Glutamatergic neuron (in vitro differentiated cells): ENCODE measurements at places on chromosomes 16 and 17. TPM values are rescaled to one million over a fixed set of nuclear protein-coding genes. Genes with fewer than 3 reads are reported as not detected.

- no peaks in the 10 kb centered on the region for H3K4me1 ChIP-seq
- peaks cover 5% of the 10 kb centered on the region for H3K27me3 ChIP-seq
- H3K27ac ChIP-seq = no peak overlapping the region
- H3K4me3 ChIP-seq = no peak overlapping the region
- no peak for DNase-seq
- H3K36me3 ChIP-seq = peaks cover 4% of the 10 kb centered on the region
These were observed 27.3 kb downstream of the CD300LG start for GRCh38 chr17:43874293-43874692.

DNA sequence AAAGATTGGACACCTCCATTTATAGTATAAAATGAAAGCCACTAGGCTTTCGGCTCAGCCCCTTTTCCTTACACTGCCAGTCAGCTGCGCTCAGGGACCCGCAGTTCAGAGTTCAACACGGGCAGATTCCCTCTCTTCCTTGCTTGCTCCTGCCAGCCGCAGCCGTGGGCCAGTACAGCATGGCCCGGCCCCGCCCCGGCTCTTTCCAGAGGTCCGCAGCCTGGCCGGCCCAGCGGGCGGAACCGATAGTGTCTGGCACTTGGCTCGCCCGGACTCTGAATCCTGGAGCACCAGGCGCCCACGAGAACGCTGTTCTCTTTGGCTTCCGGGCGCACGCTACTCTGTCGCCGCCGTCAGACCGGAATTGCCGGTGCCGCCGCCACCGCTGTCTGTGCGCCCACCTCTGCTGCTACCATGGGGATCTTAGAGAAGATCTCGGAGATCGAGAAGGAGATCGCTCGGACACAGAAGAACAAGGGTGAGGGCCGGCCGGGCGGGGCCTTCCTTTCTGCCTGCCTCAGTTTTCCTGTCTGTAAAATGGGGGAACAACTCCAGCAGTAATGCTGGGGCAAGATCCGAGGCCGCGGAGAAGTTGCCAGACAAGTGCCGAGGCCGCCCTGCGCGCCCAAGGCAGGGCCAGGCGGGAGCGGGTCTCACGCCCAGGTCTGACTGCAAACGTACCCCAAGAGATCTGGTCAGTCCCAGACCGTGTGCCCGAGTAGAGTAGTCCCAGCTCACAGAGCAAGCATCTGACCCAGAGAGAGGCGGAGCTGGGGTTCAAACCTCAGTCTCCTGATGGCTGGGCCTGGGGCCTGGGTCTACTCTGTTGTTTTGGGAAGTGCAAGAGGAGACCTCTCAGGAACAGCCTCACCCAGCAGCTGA, at the start of gene DRG2:
DRG2 (plus strand) TSS at position 339 of the 882 bp plus-strand sequence; CDS start at position 415, 76 bp downstream.
- peak within 1 kb of the TSS; percentile 98 for H3K4me3 ChIP-seq
- peaks cover 4% of the 10 kb centered on the region for H3K27me3 ChIP-seq
- peaks cover 6% of the 10 kb centered on the region for H3K4me1 ChIP-seq
- peak; percentile 96 for DNase-seq
- H3K27ac ChIP-seq = peak within 1 kb of the TSS; percentile 67
- H3K36me3 ChIP-seq = no peaks in the 10 kb centered on the region

GRCh38 chr16:1152651-1153259, at the start of gene CACNA1H:
Gene CACNA1H, plus strand, starts transcription at chr16:1153106. Its CDS starts 632 bp downstream, at chr16:1153738.
- peak within 1 kb of the TSS; percentile 64 for H3K27ac ChIP-seq
- H3K4me1 ChIP-seq = peaks cover 10% of the 10 kb centered on the region
- peak within 1 kb of the TSS; percentile 68 for H3K4me3 ChIP-seq
- H3K36me3 ChIP-seq = no peaks in the 10 kb centered on the region

DNA sequence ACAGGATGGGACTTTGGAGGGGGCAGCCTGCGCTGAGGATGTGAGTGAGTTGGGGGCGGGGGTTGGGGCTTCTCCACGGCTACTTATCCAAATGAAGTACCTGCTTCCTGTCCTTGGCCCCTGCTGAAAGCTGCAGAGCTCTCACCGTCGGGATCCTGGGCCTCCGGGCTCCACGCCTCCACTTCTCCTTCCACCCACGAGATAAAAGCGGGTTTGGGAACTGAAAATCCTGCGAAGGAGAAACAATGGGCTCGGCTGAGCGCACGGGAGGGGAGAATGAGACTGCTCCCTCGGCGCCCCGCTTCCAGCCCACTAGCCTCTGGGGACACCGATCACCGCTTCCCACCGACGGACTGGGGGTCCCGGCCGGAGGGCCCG, 486 bp downstream of the ZNF785 start:
- no peaks in the 10 kb centered on the region for H3K36me3 ChIP-seq
- peak overlapping the region; percentile 88 for H3K27ac ChIP-seq
- peak overlapping the region; percentile 91 for H3K4me3 ChIP-seq
- peaks cover 3% of the 10 kb centered on the region for H3K4me1 ChIP-seq
- H3K27me3 ChIP-seq = peaks cover 6% of the 10 kb centered on the region

DNA sequence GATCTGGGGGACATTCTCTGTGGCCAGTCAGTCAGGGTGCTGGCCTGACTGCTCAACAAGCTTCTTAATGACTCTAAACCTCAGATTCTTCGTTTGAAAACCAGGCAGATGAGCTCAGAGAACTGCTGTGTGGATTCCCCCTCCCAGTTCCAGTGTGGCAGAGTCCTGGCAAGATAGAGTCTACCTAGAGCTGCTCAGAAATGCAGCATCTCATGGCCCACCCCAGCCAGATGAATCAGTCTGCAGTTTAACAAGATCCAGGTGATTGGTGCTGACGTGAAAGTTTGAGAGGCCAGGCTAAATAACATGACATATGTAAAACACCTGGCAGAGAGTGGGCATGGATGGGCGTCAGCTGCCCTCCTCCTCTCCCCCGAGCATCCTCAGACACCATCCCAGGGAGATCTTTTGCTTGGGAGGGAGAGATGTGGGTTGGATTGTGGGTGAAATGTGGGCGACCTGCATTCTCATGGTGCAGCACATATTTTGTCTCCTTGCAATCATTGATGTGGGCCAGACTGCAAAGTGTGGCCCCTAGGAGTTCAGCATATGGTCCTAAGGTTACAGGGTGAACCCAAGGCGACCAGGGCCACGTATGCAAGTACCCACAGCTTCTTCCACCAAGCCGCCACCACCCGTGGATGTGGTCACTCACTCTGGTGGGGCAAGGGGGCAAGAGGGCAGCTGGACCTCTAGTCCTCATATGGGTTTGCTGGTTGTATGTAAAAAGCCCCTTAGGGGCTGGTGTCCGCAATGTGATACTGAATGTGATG, 19.5 kb downstream of the SOCS3 start:
- peak overlapping the region; percentile 26 for H3K4me3 ChIP-seq
- DNase-seq = no peak
- peaks cover 3% of the 10 kb centered on the region for H3K4me1 ChIP-seq
- H3K27ac ChIP-seq = no peak overlapping the region
- peaks cover 2% of the 10 kb centered on the region for H3K27me3 ChIP-seq

- H3K27me3 ChIP-seq = peaks cover 8% of the 10 kb centered on the region
- no peak overlapping the region for H3K27ac ChIP-seq
- H3K4me1 ChIP-seq = peaks cover 5% of the 10 kb centered on the region
- DNase-seq = no peak
- no peak overlapping the region for H3K4me3 ChIP-seq
These were observed 280.6 kb upstream of the SALL1 start for GRCh38 chr16:51431517-51432241.

GRCh38 chr17:49638818-49639217, 39.1 kb downstream of the SPOP start:
- H3K36me3 ChIP-seq = no peaks in the 10 kb centered on the region
- no peak for DNase-seq
- H3K27me3 ChIP-seq = no peaks in the 10 kb centered on the region
- no peak overlapping the region for H3K27ac ChIP-seq
- peaks cover 4% of the 10 kb centered on the region for H3K4me1 ChIP-seq

GRCh38 chr17:61806081-61806828, 57.1 kb downstream of the BRIP1 start:
- no peak overlapping the region for H3K27ac ChIP-seq
- H3K4me1 ChIP-seq = no peaks in the 10 kb centered on the region
- no peak overlapping the region for H3K4me3 ChIP-seq
- no peaks in the 10 kb centered on the region for H3K36me3 ChIP-seq
- DNase-seq = no peak
- H3K27me3 ChIP-seq = no peaks in the 10 kb centered on the region

DNA sequence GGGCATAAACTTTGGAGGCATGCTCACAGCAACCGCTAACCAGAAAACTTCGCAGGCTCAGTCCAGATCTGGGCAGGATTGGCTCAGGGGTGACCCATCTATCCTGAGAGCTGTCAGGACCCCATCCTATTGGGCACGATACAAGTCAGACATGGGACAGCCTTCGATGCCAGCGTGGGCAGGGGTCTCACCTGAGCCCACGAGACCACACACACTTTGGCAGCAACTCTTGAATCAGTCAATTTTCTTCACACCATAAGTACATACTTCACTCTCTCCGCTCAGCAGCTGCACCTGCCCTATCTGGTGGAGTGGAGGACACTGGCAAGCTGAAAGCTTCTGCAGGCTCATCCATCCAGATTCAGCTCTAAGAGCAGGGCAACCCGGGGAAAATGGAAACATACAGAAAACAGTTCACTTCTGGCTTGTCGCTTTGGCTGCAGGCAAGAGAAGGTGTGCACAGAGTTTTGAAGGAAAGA, 48.3 kb downstream of the ZFHX3 start:
- H3K27me3 ChIP-seq = peaks cover 9% of the 10 kb centered on the region
- H3K4me1 ChIP-seq = peaks cover 14% of the 10 kb centered on the region
- no peak for DNase-seq
- peaks cover 9% of the 10 kb centered on the region for H3K36me3 ChIP-seq

- H3K27ac ChIP-seq = no peak overlapping the region
- DNase-seq = no peak
- H3K27me3 ChIP-seq = no peaks in the 10 kb centered on the region
- peaks cover 15% of the 10 kb centered on the region for H3K36me3 ChIP-seq
- H3K4me3 ChIP-seq = no peak overlapping the region
- H3K4me1 ChIP-seq = peaks cover 2% of the 10 kb centered on the region
These were observed 103.7 kb upstream of the GNAO1 start for GRCh38 chr16:56087626-56088025.

DNA sequence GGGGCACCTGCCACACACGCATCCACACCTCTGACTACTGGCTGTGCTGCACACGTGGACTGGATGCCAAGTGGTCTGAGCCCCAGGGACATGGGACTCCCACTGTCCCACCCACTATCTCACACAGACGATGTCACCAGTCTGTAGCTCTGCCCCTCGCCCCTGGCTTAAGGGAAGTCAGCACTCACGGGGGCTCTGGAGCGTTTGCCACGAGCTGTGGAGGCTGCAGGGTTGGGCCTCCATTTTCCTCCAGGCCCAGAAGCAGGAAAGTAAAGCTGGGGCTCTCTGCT, 22.1 kb downstream of the FOXF1 start:
- no peak overlapping the region for H3K4me3 ChIP-seq
- no peaks in the 10 kb centered on the region for H3K27me3 ChIP-seq
- no peak for DNase-seq
- H3K27ac ChIP-seq = no peak overlapping the region
- H3K36me3 ChIP-seq = peaks cover 3% of the 10 kb centered on the region

- H3K27ac ChIP-seq = no peak overlapping the region
- DNase-seq = no peak
- peaks cover 31% of the 10 kb centered on the region for H3K27me3 ChIP-seq
- no peak overlapping the region for H3K4me3 ChIP-seq
These were observed 13.5 kb upstream of the CBX4 start for GRCh38 chr17:79852748-79853147.

DNA sequence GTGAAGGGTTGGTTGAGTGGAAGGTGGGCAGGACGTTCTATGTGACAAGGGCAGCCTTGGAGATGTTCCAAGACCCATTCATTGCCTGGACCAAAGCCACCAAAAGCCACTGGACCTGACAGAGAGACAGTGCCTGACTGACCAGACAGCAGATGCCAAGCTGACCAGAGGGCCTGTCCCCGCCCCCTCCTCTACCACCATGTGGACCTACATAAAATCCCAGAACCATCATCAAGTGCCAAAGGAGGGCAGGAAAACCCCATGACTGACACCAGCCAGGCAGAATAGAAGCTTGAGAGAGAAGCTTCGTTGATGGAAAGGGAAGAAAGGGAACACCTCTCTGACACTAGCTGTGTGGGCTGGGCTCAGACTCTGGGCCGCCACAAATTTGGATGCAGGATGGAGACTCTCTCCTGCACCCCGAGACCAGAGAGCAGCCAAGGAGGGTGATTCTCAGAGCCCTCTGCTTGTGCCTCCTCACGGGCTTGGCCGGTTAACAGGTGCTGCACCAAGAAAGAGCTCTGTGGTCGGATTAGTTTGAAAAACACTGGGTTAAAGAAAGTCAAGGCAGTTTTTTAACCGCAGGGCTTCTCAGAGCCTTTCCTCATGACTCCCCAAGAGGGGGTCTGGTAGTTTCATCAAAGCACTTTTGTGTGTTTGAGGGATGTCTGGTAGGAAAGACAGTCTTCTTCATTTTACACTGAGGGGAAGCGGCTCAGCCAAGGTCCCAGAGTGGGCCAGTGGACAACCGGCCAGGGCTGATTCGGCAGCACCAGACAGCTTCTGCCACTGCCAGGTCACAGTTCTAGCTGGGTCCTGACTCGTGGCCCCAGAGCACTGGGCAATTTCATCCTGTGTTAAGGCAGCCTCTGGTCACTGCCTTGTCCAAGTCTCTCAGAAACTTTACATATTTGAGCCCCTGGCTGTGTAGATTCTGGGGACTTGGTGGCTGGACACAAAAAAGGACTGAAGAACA, 1.7 kb downstream of the TNFRSF13B start:
- DNase-seq = no peak
- peaks cover 14% of the 10 kb centered on the region for H3K4me1 ChIP-seq
- peaks cover 3% of the 10 kb centered on the region for H3K27me3 ChIP-seq
- H3K36me3 ChIP-seq = no peaks in the 10 kb centered on the region

- peak overlapping the region; percentile 22 for H3K27ac ChIP-seq
- peaks cover 19% of the 10 kb centered on the region for H3K4me1 ChIP-seq
- peaks cover 14% of the 10 kb centered on the region for H3K27me3 ChIP-seq
- DNase-seq = no peak
These were observed 1.7 kb upstream of the MNT start for GRCh38 chr17:2402544-2402943.

- H3K36me3 ChIP-seq = no peaks in the 10 kb centered on the region
- DNase-seq = no peak
These were observed 259.9 kb downstream of the SOX9 start for GRCh38 chr17:72380737-72381136.

The TRPV2 gene
- 27.0 TPM for total RNA-seq

The LPO gene
- not detected for total RNA-seq

The MPHOSPH6 gene
- total RNA-seq = 37.2 TPM

The BRICD5 gene
- 30.2 TPM for total RNA-seq

The TPSG1 gene
- total RNA-seq = not detected
